ENCODE measurements at places on chromosomes 12 and 14.

DNA sequence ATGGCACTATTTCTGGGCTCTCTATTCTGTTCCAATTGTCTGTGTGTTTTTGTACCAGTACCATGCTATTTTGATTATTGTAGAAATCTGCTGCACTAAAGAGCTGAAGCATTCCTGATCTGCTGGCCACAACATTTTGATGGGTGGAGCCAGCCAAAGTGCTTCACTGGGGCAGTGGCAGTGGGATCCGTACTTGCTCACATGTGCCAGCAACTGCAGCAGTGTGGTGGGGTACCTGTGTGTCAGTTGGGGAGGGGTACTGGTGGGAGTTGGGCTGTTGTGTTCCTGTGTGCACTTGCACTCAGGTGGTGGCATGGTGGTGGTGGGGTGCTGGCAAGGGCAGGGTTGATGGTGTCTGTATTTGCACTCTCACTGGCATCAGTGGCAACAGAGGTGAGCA, 204.6 kb upstream of the ALG10 start:
- no peak for DNase-seq

DNA sequence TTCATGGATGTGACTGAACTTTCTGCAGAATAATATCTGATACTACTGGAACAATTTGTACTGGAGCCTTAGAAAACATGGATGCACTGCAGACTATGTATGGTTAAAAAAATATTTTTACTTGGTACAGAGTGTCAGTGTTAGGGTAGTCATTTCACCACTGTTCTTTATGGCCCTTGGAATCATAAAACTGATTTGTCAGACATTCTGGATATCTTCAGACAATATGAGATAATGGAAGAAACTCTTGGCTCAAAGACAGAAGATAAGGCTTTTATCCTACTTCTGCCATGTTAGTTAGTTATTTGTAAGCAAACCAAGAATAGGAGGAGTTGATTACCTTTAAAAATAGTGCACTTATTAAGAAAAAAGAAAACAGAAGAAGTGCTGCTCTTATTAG, 209.4 kb downstream of the LRIG3 start:
- no peak for DNase-seq

DNA sequence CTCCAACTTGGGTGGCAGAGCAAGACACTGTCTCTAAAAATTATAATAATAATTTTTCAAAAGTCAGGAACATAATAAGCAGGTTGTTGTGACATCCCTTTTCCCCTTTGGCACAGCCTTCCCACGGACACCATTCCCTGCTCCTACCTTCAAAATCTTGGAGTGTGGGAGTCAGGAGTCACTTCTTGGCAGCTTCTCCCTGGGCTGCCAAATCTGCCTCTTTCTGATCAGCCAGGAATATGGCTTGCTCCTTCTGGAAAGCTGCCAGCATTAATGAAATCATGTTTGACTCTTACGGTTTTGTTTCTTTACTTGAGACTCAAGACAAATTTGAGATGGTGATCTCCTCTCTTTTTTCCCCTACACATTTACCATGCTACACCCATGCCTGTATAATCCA, 391.4 kb upstream of the SYT1 start:
- no peak for DNase-seq

GRCh38 chr14:95117937-95118721, 39.2 kb downstream of the DICER1 start:
- DNase-seq = no peak

GRCh38 chr12:53976172-53976822, 1.5 kb upstream of the HOTAIR start:
- DNase-seq = no peak

- DNase-seq = no peak
These were observed 159.6 kb upstream of the RTL1 start for GRCh38 chr14:101063121-101063520.

DNA sequence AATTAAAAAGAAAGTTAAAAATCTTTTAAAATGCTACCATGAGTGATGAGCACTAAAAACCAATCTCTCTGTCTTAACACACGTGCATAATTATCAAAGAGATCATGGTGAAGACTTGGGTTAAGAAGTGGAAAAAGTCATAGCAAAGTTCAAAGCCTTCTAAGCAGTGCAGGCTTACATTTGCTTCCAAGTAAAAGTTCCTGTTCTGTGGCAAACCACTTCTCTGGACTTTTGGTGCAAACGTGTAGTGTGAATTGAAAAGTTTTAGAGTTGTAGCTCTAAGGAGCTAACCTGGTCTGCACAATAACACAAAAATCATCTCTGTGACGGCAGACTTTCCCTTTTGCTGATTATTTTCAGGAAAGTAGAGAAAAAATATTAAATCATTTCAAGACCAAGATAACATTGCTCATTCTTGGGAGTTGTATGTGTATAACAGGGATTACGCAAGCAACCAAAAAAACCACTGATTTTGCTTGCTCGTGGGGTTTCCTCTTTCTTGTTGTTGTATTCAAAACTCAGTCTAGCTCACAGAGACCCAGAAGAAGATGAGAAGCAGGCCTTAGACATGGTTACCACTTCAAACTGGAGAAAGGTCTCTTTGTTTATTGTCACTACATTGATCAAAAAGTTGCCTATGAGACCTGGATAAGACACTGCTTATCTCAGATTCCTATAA, 2.3 kb upstream of the GLIPR1 start:
- no peak for DNase-seq

DNA sequence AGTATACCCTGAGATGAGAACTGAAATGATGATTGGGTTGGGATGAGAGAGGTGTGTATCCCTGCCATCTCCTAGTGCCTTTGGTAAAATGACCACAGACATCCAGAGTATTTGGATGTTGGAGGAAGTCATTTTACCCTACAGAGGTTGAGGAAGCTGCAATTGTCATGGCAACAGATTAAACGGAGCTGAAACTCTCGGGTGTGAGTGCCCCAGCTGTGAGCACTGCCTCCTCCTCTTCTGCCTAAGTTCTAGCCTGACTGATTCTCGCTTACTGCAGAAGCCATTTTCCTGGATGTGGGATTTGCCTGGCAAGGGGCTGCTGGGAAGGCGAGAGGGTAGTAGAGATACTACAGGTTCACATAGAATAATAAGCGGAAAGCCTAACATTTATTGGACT, 10.3 kb upstream of the PPP4R4 start:
- no peak for DNase-seq
